ENCODE measurements at places on chromosomes 6 and 20.

- no peak for DNase-seq
These were observed 251.6 kb downstream of the ADGB start for GRCh38 chr6:146850238-146850896.

DNA sequence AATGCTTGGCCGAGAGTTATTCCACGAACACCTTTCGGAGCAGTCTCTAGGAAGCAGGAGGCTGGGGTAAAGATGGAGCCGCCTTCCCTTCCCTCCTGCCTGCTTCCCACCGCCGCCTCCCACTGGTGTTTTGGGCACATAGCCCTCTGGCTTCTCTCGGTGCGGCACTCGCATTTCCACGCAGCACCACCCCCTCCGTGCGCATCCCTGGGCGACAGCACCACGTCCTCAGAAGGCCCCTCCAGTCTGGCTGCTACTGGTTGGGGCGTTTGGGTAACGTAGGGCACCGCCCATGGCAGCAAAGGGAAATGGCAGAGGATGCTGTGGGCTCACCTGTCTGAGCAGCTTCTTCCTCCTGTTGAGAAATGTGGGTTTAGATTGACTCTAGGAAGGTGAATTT is 2.4 kb downstream of the COL20A1 start:
- peak; percentile 7 for DNase-seq

DNA sequence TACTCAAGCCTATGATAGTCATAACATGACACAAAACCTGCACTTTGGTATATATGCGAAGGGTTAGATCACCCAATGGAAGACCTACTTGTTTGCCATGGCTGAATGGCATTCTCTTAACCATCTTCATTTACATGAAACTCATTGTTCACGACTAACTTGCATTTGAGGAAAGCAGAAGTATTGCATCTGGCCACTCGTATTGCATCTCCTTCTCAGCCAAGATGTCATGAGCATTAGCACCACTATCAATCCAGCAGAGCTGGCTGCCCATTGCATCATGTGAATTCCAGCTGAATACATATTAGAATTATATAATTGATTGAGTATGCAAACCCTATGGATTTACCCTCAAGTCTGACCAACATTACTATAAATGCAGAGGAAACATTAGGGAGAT is 390.2 kb downstream of the LAMA2 start:
- no peak for DNase-seq

GRCh38 chr20:10541668-10542411 is 106.7 kb downstream of the SLX4IP start:
- no peak for DNase-seq

GRCh38 chr6:105402090-105402938 is 568 bp downstream of the PREP start:
- peak; percentile 11 for DNase-seq

- DNase-seq: no peak
These were observed at the start of gene NRSN1 for GRCh38 chr6:24125980-24126379. Gene NRSN1 (plus strand): TSS chr6:24126215. CDS start chr6:24134328, 8,113 bp downstream.

DNA sequence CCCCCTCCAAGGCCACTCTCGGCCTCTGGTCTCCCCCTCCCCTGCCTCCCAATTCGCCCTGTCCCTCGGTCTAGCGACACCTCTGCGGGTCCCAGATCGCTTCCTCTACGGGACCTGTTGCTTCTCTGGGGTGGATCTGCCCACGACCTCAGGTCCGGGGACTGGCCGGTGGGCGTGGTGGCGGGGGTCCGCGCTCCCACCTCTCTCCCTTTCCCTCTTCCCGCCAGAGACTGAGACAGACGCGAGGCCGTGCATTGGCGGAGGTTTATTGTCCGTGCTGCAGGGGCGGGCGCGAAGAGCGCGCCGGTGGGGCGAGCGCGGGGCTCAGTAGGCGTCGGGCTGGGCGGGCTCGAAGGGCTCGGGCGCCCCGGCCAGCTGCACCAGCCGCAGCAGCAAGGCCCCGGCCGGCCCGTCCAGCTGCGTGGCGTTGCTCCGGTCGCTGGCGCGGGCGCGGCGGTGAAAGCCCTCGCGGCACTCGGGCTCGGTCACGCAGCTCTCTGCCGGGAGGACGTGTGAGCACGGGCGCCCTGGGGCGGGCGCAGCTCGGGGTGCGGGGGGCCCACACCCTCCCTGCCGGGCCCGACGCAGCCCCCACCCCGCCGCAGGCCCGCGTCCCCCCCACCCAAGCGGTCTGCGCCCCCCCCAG is 2.1 kb downstream of the AVP start:
- no peak for DNase-seq

DNA sequence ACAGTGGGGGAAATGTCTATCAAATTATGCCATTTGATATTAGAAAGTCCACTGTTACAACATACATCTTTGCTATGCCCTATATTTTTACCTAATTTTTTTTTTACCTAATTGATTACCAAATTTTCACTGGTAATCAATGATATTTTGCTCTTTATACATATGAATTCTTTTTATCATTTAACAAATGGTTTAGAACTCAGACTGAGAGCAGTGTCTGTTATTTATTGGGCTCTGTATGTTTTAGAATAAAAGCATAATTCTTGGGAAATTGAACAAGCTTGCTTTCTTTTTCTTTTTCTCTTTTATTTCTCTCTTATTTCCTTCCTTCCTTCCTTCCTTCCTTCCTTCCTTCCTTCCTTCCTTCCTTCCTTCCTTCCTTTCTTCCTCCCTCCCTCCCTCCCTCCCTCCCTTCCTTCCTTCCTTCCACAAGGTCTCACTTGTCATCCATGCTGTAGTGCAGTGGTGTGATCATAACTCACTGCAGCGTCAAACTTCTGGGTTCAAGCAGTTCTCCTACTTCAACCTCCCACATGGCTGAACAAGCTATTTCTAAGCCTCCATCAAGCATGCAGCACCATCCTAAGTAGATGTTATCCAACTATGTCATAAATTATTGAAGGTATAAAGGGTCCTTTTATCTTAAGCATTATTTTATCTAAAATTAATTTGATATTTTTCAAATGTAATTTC is 911.7 kb upstream of the CITED2 start:
- DNase-seq: no peak

DNA sequence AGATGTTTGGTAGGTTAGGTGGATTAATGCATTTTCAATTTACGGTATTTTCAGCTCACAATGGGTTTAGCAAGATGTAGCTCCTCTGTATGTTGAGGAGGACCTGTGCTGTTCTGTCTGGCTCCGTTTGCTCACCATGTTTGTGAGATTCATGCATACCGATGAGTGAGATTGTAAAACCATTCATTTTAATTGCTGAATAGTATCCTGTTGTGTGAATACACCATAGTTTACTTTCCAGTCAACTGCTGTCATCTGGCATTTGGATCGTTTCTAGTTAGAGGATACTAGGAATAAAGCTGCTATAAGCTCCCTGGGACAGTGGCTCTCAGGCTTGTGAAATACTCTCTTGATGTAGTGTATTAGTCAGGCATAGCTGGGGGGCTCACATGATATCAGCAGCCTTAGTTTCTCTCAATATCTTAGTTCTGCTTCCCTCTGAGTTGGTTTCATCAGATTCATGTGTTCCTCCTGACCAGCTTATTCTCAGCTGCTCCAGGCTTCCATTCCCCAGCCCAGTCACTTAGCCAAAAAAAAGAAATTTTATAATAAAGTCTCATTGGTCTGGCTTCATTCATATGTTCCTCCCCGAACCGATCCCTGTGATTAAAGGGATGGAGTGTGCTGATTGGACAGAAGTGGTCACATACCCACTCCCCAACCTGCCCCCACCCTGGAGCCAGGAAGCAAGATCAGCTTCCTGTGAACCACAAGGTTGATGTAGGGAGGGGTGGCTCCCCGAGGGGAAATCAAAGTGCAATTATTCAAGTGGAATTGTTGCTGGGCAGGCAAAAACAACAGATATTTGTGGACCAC is 10.9 kb upstream of the B4GALT5 start:
- no peak for DNase-seq

DNA sequence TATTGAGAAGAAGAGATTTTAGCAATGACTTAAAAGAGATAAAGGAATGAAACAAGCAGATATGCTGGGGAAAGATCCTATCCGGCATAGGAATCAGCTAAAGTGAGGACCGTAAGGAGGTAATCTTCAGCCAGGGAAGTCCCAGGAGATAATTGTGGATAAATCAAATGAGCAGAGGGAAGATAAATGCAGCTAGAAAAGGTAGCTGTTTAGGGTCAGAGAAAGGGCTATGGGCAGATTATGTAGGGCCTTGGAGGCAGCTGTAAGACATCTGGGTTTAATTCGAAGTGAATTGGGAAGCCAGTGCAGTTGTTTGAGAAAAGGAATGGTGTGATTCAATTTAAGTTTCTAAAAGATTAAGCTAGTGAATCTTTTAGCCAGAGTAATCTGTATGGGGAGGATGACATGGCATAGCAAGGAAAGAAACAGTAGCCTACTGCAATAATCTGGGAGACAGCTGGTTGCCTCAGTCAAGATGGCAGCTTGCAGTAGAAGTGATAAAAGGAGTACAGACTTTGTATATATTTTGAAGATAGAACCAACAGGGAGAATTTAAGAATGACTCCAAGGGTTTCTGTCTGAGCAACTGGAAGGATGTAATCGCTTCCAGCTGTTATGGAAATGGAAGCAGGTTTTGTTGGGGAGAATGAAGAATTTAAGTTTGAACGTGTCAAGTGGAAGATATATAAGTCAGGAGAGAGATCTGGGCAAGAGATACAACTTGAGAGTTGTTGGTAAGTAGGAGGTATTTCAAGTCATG is 552.3 kb upstream of the FLRT3 start:
- no peak for DNase-seq

GRCh38 chr20:37343994-37344355 is 2.0 kb upstream of the SRC start:
- DNase-seq: no peak

DNA sequence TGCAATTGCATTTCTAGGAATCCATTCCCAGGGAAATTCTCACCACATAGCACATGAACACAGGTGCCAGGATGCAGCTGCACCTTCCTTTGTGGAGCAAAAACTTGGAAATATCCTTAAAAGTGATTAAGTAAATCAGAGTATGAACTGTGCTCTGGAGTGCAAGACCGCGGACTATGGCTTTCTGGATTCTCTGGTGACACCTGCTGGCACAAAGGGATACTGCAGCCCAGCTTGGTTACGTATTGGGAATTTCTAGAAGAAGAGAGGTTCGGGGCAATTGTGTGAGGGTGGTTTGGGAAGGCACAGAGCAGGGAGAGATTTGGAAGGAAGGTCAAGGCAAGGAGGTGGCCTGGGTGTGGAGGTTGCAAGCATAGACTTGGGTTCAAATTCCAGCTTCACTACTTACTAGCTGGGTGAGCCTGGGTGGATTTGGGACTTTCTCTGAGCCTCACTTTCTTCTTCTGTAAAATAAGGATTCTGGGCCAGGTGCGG is 15.9 kb upstream of the PEDS1 start:
- DNase-seq: peak; percentile 80

- no peak for DNase-seq
These were observed 13.9 kb downstream of the PLCB4 start for GRCh38 chr20:9082741-9083140.

- no peak for DNase-seq
These were observed 39.8 kb upstream of the MCM9 start for GRCh38 chr6:118974790-118975189.

DNA sequence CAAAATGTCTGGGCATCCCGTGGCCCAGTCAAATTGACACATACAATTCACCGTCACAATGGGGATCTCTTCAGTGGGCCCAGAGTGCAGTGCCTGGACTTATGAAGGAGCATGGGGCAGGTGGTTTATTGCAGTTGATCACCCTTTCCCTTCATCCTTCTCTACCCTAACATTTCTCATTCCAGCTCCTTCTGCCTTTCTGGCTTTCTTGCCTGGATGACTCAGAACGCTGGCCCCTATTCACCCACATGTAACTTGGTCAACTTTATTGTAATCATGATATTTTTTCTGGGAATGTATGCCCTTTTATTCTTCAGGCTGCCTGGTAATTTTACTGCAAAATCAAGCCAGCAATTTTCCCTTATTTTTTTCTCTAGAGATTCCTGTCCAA is 179.9 kb upstream of the DTNBP1 start:
- no peak for DNase-seq

GRCh38 chr6:37074053-37074827 is 68.8 kb downstream of the FGD2 start:
- no peak for DNase-seq
